LHCN-M2 (cell line): ENCODE measurements at places on chromosomes 6 and 20. TPM values are rescaled to one million over a fixed set of nuclear protein-coding genes. Genes with fewer than 3 reads are reported as not detected.

Gene SLC44A4
- 0.06 TPM in 1 of 2 replicates, not detected in the other for total RNA-seq

Gene SLC32A1
- not detected in 2 replicates for total RNA-seq

Gene HINT3
- total RNA-seq = 9.7 and 10.9 TPM in 2 replicates

Gene ANKRD66
- total RNA-seq = not detected in 2 replicates

Gene ADGB
- total RNA-seq = not detected in 2 replicates

Gene TAGAP
- total RNA-seq = not detected in 2 replicates

Gene C6orf163
- total RNA-seq = 0.46 TPM in 1 of 2 replicates, not detected in the other

Gene FABP7
- not detected in 2 replicates for total RNA-seq

Gene GFOD1
- total RNA-seq = 2.7 and 3.1 TPM in 2 replicates

Gene MUC21
- not detected in 2 replicates for total RNA-seq

Gene LST1
- not detected in 2 replicates for total RNA-seq

GRCh38 chr6:13965582-13966127 lies 40.9 kb downstream of the RNF182 start:
- DNase-seq = no peak

DNA sequence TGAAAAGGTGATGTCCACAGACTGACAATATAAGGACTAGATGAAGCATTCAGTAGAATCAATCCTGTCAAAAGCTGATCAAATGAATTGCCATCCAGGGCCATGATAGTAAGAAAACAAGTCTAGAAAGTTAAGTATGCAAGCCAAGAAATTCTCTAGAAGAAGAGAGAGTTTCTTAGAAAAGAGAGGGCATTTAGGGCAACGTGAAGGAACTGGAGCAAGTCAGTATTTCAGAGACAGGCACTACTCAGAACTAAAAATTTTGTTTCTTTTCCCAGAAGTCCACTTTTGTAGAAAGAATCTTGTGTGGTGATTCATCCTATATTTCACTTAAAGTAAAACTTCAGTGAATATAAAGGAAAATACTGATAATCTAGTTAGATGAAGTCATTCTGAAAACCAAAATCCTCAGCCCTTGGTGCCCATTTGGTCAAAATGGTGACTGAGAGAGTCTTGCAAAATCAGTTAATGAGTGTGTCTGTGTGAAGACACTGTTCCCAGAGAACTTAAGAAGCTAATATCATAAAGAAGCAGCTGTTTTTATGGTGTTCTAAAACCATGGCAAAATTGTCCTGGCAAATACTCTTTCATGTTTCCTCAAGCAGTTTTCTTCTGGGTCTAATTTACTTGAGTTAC lies 82.2 kb downstream of the COL19A1 start:
- DNase-seq = peak; percentile 40

GRCh38 chr6:168711049-168711640 lies 270.2 kb downstream of the SMOC2 start:
- no peak for DNase-seq

DNA sequence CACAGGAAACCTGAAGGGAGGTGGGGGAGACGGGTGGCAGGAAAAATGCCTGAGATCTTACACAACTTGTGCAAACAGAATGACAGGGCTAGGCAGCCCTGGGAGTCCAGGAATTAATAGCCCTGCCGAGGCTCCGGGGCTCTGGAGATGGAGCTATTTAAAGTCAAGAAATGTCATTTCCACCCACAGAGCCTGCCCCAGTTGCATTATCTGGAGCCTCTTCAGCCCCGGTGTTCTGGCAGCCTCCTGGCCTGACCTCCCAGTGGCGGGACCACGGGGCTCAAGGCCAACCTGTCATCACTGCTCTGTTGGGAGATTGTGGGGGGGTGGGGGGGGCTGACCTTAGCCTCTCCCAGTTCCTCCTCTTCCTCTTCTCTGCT lies 28.5 kb upstream of the SCUBE3 start:
- no peak for DNase-seq

DNA sequence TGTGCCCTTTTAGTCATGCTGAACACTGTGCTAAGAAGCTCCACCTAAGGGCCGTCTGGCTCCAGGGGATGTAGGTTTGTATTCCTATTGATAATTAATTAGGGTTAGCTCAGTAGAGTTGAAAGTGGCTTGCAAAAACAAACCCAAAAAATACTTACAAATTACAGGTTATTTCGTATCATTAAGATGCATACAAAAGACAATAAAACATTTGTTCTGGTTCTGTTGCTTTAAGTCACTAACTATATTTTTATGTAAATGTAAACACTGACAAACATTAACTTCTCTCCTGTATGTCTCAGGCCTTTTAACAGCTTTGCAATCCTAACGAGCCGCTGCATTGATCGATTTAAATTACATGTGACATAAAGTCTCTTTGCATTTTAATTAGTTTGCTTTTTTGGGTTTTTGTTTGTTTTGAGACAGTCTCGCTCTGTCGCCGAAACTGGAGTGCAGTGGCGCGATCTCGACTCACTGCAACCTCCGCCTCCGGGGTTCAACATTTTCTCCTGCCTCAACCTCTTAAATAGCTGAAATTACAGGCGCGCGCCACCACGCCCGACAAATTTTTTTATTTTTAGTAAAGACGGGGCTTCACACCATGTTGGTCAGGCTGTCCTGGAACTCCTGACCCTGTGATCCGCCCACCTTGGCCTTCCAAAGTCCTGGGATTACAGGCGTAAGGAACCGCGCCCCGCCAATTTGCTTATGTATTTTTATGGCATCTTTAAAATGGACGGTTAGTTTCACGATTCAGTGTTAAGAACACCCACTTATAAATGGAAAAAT lies 110.9 kb downstream of the HFE start:
- no peak for DNase-seq

DNA sequence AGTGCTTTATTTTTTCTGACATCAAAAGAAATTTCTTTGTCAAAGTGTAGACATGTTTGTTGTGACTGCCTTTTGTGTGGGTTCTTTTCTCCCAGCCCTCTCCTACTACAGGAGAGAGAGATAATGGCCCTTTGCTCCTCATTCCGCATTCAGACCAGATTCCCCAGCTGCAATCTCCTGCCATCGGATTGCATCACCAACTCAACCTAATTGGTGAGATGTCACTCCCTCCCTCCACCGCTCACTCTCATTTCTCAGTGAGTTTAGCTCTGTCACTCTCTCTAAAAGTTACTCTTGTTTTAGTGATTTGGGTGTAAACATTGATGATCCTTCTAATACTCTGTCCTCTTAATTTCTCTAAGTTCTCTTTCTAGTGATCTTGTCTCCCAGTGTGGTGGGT lies 22.7 kb downstream of the UTRN start:
- DNase-seq = no peak

GRCh38 chr6:128167552-128167951 lies 266.7 kb upstream of the THEMIS start:
- DNase-seq = no peak

- DNase-seq = no peak
Measured at GRCh38 chr20:41424011-41424410, 57.4 kb upstream of the EMILIN3 start.

- DNase-seq = peak; percentile 49
Measured at GRCh38 chr6:111776236-111777221, 96.7 kb downstream of the FYN start.

DNA sequence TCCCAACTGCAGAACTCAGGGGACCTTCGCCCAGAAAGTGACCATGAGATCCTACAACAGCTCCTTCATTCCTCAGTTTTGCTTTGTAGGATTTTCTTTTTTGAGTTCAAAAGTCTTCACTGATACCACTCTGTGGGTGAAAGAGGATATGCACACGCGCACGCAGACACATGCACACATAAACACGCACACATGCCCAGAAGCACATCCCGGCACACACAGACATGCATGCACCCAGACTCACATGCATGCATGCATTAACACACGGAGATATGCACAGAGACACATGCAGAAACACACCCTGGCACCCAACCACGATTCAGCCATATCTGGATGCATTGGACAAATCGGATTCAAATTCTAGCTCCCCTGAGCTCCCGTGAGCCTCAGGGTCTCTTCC lies 36.4 kb downstream of the ANKRD60 start:
- no peak for DNase-seq

DNA sequence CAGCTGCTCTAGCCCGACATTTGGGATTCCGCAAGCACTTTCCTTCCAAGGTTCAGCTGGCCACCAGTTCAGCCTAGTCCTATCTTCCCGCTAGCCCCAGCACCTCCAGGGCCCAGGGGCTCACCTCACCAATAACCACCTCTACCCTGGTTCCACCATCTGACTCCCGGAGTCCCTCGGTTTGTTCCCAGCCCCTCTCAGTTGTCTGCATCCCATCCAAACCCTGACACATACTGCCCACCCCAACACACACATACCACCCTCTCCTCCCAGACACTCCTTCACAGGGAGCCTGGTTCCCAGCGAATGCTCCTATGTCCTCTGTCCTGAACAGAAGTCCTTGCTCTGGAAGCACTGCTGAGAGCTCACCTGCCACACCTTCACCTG lies 418 bp downstream of the TNXB start:
- no peak for DNase-seq

GRCh38 chr20:40223810-40224209 lies 465.2 kb downstream of the MAFB start:
- no peak for DNase-seq

DNA sequence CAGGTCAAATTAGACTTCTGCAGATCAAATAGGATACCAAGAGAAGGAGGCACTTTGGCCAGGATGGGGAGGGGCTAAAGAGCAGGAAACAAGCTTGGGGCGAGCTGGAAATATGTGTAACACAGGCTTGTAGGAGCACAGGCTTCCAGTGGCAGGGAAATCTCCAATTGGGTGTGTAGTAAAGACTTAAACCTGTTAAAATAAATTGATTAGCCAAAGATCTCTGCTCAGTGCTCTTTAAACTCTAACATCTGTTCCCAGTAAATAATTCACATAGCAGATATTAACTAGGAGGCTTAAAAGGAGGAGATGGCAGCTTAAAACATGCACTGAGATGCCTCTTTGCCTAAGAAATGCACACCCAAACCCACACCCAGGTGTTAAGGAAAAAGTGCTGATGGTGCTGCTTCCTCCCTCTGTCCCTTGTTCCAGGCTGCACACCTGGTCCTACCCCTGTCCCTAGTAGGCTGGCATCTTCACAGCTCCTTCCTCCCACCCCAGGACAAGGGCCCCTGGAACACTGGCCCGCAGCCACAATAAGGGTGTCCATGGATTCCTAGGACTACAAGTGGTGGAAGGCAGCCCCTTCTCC lies 93.5 kb upstream of the MLN start:
- DNase-seq = no peak

- DNase-seq = no peak
Measured at GRCh38 chr20:62738025-62738881, 29.6 kb downstream of the NTSR1 start.

GRCh38 chr6:56689114-56689513 lies 46.4 kb upstream of the DST start:
- peak; percentile 29 for DNase-seq

DNA sequence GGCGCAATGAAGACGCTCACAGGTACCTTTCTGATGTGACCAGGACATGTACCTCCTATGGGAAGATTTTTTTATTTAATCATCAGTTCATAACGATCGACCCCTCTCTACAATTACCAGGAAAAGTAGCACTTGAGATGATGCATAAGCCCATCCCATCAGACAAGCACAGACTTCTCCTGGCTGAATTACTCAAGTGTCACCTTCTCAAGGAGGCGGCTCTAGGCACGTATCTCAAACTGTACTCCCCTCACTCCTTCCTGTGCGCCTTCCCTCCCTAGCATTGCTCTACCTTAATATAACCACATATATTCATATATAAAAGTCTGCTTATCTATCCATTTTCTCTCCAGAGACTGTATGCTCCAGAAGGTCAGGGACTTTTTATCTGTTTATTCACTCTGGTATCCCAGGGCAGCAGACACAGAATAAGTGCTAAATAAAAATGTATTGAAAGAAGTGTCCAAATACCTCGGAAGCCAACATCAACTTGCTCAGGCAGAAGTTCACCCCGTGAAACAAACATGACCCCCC lies 71.5 kb downstream of the CNKSR3 start:
- DNase-seq = no peak

GRCh38 chr20:52817511-52817910 lies 154.6 kb upstream of the TSHZ2 start:
- DNase-seq = no peak

DNA sequence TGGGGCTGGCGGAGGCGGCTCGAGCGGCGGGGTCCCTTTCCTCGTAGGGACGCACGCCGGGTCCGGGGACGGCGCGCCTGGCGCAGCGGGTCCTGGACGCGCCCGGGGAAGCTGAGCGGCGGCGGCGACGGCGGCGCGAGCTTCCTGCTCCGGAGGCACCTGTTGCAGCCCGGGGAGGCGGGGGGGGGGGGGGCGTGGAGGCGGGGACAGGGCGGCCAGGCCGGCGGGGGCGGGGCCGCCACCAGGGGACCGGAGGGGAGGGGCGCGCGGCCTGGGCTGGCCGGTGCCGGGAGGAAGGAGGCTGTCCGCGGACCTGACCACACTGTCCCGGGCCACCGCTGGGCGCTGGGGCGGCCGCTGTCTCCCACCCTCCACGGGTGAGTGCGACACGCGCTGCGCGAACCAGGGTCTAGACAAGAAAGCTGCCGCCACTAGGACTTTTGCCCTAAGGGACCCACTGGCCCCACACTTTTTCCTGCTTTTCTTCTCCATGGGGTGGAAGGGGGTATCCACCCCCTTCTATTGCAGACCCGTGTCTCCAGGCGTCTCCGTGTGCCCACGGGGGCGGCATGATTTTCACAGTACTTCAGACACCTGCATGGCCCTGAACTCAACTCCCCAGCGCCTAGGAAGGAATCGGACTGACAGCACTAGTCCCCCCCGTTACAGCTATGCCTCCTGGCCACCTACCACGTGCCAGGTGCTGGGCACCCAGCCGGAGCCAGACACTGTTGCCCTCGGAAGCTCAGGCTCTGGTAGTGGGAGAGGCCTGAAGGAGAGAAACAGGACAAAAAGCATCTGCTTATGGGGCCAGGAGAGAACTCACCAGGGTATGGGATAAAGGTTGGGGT lies at the start of gene NFATC2:
Gene NFATC2, minus strand, starts transcription at position 149 of the 851 bp plus-strand sequence. CDS start 220 bp downstream, outside the sequence.
- DNase-seq = no peak

DNA sequence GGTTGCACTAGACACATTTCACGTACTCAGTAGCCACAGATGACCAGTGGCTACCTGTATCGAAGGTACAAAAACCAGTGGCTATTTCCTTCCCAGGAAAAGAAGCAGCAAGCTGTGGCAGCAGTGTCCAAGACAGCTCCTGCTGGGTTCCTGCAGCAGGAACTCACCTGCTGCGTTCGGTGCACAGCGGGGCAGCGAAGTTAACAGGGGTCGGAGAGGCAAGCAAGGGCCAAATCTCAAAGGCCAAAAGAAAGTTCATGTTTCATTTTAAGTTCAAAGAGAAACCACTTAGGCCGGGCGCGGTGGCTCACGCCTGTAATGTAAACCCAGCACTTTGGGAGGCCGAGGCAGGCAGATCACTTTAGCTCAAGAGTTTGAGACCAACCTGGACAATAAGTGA lies 26.9 kb downstream of the ASIP start:
- DNase-seq = no peak

GRCh38 chr20:2729251-2729713 lies 36.7 kb downstream of the EBF4 start:
- no peak for DNase-seq

DNA sequence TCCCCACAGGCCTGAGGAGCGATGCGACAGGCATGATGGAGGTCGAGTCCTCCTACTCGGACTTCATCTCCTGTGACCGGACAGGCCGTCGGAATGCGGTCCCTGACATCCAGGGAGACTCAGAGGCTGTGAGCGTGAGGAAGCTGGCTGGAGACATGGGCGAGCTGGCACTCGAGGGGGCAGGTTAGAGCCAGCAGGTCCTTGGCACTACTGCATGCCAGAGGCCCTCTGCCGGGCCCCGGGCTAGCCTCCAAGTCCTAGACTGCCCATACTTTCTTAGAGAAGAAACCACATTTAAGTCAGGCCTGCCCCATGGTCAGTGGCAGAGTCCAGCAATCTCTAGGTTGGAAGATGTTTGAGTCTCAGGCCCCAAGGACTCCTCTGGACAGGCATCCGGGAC lies 32.1 kb downstream of the PKIG start:
- DNase-seq = no peak

- DNase-seq = peak; percentile 79
Measured at GRCh38 chr20:54214566-54214965, 6.7 kb downstream of the PFDN4 start.
